ENCODE measurements at places on chromosomes 1 and 21. TPM values are rescaled to one million over a fixed set of nuclear protein-coding genes. Genes with fewer than 3 reads are reported as not detected.

Gene SMPDL3B
- not detected for total RNA-seq

Gene KCNJ10
- 0.29 TPM for total RNA-seq

Gene GBP3
- total RNA-seq = 0.49 TPM

Gene SH2D2A
- total RNA-seq = 2.1 TPM

Gene C1QC
- not detected for total RNA-seq

Gene SLC26A9
- total RNA-seq = not detected

Gene PDZK1IP1
- not detected for total RNA-seq

Measured in OCI-LY7 (cell line).